Fibroblast of gingiva (primary cell): ENCODE measurements at places on chromosomes 4 and X.

DNA sequence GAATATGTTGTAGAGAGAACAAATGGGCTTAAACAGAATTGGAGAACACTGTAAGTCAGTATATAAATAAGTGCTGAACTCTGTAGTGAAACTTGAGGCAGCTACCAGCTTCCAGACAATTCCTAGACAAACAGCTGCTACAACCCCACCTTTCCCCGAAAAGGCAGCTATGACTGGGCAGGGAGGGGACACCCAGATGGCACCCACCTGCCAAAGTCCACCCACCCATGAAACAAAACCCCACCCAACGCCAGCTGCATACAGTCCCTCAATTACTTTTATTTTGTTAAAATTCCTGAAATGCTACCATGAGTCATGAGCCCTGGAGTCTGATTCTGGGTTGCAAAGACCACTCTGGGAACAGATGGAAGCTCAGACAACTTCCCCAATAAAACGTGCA lies 24.4 kb downstream of the RELL1 start:
- DNase-seq = peak; percentile 8

DNA sequence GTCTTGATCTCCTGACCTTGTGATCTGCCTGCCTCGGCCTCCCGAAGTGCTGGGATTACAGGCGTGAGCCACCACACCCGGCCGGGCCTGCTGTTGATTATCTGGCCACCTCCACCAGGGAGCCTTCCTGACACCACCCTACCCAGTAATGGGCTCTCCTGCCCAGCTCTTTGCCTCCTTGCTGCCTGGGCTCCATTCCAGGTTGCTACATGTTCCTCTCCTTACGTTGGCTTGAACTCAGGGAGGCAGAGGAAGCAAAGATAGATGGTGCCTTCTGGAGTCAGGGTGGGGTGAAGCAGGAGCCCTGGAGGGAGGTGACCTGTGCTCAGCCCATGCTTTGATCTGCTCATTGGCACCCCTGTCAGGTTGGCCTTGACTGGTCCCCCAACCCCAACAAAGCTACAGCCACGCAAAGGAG lies 26.3 kb downstream of the FLNA start:
- DNase-seq = peak; percentile 47

GRCh38 chrX:47177079-47177478 lies 16.6 kb upstream of the UBA1 start:
- DNase-seq = no peak

- DNase-seq = no peak
Measured at GRCh38 chr4:138804711-138805110, 210.9 kb upstream of the NOCT start.

DNA sequence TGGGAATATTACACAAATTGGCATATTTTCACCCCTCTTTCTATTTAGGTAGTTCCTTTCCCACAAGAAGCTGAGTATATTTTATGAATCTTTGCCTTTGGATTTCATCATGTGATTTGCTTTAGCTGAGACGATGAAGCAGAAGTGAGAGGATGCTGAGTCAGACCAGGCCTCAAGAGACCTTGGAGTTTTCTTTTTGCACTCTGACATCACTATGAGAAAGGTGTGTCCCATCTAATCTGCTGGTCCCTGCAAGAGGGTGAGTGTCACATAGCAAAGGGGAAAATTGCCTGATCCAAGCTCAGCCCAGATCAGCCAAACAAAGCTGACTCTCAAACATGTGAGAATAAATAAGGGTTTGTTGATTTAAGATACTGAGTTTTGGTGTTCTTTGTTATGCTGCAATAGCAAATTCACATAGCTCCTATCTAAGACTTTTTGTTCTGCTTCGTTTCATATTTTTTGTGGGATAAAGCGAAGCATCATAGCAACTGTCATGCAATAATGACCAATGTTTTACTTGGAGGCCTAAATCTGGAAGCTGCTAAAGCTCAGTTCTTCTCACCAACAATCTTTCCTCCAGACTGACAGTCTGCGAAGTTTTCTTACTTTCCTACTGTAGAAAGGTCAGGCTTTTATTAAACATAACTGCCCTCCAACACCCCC lies 176.9 kb downstream of the PDHA2 start:
- DNase-seq = no peak

DNA sequence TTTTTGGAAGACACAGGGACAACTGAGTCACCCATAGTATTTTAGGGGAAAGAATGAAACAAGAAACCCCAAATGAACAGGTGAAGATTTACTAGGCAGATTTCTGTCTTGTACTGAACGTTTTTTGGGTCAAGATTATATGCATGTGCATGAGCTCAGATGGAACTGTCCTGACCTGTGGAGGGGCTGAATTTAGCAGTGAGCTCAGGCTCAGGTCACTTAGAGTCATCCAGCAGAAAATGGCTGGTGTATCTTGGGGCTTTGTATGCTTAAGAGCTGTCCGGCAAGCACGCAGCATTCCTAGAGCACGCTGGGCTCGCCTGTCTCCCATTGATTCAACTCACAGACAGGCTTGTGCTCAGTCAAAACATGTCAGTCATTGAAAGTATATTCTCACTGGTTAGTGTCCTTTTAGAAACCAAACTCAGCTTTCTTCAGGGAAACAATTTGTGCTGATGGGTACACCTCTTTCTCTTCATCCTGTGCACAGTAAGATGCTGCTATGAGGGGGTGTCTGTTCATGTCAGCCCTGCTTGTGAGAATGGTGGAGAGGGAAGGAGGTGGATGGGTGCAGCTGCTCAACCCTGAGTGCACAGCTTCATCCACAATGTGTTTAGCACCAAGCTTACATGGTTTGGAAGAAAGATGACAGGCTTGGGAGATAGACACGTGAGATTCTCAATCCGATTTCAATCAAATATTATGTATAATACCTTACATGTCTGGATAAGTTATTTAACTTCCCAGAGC lies 47.5 kb upstream of the PDLIM3 start:
- no peak for DNase-seq

GRCh38 chr4:56995525-56995924 lies 16.8 kb downstream of the POLR2B start:
- peak; percentile 90 for DNase-seq

GRCh38 chr4:8110071-8110986 lies 48.3 kb downstream of the ABLIM2 start:
- no peak for DNase-seq

GRCh38 chr4:20844311-20844710 lies 144.1 kb downstream of the PACRGL start:
- no peak for DNase-seq

DNA sequence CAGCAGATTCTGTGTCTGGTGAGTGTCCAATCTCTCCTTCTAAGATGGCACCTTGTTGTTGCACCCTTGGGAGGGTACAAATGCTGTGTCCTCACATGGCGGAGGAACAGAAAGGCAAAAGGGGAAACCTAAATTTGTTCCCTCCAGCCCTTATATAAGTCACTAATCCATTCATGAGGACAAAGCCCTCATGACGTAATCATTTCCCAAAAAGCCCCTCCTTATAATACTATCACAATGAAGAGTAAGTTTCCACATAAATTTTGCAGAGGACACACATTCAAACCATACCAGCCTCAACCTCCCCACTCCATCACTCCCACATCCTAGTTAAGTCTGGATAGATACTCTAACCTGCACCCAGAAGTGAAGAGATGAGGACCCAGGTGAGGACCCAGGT lies 63.1 kb downstream of the USP38 start:
- no peak for DNase-seq

- DNase-seq = no peak
Measured at GRCh38 chrX:134774190-134775048, 116.1 kb upstream of the PLAC1 start.

DNA sequence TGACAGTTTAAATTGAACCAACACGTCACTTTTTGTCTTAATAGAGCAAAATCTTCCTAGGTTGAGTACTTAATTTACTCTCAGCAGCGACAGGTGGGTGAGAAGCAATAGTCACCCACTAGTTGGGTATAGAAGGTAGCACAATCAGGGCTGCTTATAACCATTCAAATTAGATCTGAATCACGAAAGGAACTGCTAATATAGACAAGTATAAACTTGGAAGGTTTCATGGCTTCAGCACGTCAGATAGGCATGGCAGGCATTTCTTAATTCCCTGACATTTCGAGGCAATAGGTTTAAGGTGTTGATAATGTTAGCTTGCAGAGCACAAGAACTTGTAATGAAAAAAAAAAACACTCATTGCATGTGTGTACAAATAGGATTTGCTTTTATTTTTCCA lies 853.4 kb downstream of the PCDH7 start:
- no peak for DNase-seq

- DNase-seq = no peak
Measured at GRCh38 chrX:78957049-78957767, 12.0 kb downstream of the P2RY10 start.
